Stimulated activated CD4-positive, alpha-beta T cell treated with anti-CD3 and anti-CD28 coated beads, Interleukin-1b, Interleukin-23, amount 100 ng/mL, for 4 hours (primary cell): ENCODE measurements at places on chromosomes 11 and 22.

DNA sequence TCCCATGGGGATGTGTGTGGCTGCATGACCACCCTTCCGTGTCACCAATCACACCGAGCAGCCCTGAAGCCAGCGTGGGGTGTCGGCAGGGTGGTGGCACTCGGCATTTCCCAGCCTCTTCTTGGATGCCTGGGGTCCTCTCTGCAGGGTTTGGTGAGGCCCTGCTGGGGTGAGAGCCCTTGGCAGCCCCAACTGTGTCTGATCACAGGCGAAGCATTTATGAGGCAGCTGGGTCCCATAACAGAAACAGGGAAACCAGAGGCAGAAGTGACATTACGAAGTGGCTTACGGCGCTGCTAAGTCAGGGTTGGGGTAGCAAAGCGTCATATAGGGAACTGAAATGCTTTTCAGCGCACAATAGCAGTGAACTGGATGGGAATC lies 92.3 kb upstream of the SEPTIN5 start:
- no peak for DNase-seq

DNA sequence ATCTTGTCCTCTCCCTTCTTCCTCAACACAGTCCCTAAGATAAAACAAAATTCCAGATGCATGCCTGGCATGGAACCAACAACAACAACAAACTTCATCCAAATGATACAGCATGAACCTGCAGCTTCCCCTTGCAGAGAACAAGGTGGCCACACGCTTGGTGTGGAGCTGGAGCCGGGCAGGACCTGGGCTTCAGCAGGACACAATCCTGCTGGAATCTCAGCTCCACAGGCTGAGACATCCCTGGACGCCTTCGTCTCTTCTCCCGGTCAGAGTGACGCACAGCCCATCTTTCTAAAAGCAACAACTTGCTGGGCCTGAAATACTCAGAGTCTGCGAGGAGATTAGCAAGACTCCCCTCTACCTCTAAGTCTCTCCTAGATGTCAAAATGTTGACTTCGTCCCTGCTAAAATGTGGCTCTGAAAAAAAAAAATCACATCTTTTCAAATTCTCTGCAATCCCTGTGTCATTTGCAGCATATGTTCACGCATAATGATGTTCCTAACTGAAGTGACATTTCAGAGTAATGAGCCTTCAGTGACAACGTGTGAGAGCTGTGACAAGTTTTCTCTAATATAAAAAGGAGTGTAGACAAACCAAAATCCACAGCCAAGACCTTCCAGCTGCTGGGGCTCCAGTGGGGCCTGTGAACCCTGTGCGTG lies 1232.3 kb downstream of the TBC1D22A start:
- DNase-seq, result no peak

- DNase-seq, result no peak
These were observed 1.4 kb downstream of the SLC25A22 start for GRCh38 chr11:796565-797295.

- DNase-seq, result no peak
These were observed 20.3 kb upstream of the PARVA start for GRCh38 chr11:12356944-12357655.

DNA sequence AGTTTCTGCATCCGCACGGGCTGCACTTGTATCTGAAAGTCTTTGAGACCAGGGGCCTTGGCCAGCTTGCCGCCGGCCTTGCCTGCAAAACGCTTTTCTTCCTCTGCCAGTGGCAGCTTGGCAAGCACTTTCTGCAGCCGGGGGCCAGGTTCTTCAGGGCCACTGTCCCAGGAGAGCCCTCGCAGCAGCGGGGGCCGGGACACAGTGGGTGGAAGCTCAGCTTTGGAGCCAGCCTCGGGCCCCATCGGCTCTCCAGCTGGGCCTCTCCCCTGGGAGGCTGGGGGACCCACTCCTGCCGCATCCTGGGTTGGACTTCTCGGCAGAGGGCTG lies 57.5 kb upstream of the LYVE1 start:
- no peak for DNase-seq

GRCh38 chr22:49099496-49100124 lies 728.1 kb downstream of the BRD1 start:
- DNase-seq, result no peak

DNA sequence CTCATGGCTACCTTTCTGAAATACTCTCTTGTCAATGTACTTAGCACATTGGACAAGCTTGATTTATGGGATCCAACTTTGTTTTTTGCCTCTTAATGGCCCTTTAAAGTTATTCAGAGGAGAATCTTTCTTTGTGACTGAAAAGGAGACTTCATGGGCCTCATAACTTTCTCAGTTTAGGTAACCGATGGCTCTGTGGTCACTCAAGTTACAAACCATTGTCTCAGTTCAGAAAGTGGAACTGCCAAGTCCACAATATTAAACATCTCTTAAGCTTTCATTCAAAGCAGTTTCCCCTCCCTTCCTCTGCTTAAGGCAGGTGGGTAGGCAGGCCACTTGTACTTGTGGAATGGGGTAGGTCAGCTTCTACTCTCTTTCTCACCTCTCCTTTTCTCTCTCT lies 12.3 kb upstream of the ARL14EP start:
- DNase-seq, result no peak

DNA sequence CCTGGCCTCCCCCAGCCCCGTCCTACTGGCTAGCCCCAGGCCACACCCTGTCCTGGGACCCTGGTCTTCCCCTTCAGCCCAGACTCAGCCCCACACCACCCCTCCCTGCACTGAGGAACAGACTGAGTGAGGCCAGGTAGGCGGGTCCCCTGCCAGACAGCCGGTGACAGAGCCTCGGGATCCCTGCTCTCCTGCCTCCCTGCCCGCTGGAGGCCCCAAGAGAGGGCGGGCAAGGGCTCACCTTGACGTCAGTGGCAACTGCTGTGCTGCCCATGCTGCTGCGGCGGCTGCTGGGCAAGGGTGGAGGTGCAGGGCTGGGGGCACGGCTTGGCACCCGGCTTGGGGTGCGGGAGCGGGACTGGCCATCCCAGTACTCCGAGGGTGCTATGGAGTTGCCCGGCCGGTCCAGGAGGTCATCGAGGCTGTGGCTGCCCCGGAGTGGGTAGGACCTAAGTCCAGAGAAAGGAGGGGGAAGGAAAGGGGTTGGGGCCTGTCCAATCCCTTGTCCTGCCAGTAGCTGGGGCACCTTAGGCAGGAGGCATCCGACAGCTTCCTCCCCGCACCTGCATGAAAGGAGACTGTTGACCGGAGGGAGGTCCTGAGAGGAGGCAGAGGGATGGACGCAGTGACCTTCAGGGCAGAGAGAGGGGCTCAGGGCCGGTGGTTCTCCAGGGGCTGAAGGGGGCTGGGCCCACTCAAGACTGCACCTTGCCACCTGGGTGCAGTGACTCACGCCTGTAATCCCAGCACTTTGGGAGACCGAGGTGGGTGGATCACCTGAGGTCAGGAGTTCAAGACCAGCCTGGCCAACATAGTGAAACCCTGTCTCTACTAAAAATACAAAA lies 2.2 kb upstream of the SLC16A8 start:
- DNase-seq, result no peak

GRCh38 chr22:32674925-32675825 lies 126.3 kb upstream of the TIMP3 start:
- no peak for DNase-seq

- DNase-seq, result peak; percentile 74
These were observed 1.8 kb upstream of the PACS1 start for GRCh38 chr11:66068154-66068821.

DNA sequence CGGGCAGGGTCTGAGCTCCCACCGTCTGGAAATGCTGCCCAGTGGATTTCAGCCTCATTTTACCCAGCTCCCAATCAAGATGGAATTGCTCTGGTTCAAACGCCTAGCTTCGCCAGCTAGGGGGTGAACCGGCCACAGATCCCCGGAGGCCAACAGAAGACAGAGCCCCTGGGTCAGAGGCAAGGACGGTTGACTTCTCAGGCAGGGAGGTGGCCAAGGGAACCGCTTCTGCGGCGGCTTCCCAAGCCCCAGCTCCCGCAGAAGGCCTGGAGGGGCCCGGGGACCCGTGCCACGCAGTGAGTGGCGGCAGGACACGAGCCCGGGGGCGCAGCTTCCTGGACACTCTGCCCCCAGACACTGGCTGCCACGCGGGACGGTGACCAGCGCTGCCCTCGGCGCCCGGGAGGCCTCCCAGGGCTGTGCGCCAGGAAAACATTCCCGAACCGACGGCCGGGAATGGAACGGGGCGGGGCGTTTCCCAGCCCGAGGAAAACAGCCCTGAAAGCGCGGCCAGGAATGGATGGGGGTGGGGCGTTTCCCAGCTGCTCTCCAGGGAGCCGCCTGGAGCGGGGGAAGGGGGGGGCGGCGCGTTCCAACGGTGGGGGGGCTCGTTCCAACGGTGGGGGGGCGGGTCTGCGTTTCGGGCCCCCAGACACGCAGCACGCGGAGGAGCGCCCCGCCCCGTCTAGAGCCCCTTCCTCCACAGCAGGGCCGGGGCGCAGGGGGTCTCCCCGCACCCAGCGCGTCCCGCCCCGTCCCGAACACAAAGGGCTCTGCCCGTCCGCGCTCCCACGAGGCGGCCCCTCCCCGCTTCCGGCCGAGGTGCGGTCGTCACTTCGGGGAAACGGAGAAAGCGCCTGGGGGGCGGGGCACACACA lies 13.5 kb upstream of the B4GALNT4 start:
- DNase-seq, result peak; percentile 87

DNA sequence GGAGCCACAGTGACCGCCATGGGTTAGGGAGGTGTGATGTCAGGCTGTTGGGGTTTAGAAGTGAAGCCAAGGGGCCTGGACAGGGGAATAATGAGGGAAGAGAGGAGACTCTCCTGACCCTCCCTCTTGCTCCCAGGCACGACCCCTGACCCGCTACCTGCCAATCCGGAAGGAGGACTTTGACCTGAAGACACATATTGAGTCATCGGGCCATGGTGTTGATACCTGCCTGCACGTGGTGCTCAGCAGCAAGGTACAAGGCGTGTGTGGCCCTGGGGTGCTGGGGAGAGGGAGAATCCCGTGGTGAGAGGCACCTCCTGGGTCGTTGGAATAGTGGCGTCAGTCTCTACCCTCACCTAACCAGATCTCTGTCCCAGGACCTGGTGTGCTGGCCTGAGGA lies 29.5 kb downstream of the TREH start:
- DNase-seq, result no peak

DNA sequence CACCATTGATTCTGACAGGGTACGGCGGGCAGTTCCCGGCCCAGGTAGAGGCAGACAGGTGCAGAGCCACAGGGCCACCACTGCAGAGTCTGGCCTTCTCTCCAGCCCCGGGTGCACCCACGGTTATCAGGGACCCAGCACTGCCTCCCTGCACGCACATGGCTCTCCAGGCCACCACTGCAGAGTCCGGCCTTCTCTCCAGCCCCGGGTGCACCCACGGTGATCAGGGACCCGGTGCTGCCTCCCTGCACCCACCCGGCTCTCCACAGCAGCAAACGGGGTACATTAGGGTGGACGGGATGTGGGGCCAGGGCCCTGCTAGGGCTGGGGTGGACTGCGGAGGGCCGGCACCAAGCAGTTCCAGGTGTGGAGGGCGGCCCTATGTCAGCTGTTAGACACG lies 272.9 kb downstream of the BRD1 start:
- DNase-seq, result no peak

DNA sequence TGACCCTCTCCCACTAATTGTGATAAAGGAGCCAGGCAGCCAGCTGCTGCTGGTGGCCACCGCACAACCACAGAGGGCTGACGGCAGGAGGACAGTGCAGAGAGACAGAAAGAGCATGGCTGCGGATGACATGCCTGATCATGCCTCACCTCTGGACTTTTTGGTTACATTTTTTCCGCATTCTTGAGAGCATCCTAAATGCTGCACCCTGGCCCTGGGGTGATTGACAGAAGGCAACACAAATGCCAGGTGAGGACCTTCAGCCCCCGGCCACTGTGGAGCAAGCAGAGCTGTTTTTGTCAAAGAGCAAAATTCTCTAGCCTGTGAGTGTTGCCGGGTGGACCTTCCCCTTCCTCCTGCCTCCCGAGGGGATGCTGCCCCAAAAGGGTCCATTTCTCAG lies 78.5 kb downstream of the RPS6KA4 start:
- no peak for DNase-seq

GRCh38 chr11:66691311-66691980 lies 13.8 kb upstream of the RBM4B start:
- DNase-seq, result no peak

DNA sequence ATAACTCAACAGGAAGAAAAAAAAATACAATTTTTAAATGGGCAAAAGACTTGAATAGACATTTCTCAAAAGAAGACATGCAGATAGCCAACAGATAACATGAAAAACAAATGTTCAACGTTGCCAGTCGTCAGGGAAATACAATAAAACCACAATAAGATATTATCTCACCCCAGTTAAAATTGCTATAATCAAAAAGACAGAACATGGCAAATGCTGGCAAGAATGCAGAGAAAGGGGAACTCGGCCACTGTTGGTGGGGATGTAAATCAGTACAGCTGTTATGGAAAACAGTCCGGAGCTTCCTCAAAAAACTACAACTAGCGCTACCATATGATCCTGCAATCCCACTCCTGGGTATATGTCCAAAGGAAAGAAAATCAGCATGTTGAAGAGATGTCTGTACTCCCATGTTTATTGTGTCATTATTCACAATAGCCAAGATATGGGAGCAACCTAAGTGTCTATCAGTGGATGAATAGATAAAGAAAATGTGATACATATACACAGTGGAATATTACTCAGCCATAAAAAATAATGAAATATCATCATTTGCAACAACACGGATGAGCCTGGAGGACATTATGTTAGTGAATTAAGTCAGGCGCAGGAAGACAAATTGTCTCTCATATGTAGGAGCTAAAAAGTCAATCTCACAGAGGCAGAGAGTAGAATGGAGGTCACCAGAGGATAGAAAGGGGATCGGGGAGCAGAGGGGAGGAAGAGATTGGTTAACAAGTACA lies 12.2 kb upstream of the CYTH4 start:
- DNase-seq, result no peak

- DNase-seq, result no peak
These were observed 143.6 kb downstream of the WNT11 start for GRCh38 chr11:76062733-76063132.

DNA sequence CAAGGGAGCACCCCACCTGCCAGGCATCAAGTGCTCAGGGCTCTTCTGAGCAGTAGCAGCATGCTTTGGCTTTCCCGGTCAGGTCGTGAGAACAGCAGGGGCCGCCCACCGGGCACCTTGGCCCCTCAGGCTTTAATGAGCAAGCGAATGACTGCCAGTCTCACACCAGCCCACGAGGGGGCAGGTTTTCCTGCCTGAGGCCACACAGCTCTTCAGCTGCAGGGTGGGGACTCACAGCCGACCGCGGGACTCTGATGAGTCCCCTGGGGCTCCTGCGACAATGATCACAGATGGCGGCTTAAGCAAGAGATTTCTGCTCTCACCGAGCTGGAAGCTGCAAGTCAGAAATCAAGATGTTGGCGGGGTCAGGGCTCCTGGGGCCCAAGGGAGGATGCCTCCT lies 14.3 kb upstream of the FGF19 start:
- no peak for DNase-seq

- no peak for DNase-seq
These were observed 23.2 kb downstream of the TBX1 start for GRCh38 chr22:19783586-19784383.
